GM04504 (cell line): ENCODE measurements at places on chromosomes 3 and 15.

GRCh38 chr3:105733356-105733755, 135.5 kb downstream of the CBLB start:
- no peak for DNase-seq

DNA sequence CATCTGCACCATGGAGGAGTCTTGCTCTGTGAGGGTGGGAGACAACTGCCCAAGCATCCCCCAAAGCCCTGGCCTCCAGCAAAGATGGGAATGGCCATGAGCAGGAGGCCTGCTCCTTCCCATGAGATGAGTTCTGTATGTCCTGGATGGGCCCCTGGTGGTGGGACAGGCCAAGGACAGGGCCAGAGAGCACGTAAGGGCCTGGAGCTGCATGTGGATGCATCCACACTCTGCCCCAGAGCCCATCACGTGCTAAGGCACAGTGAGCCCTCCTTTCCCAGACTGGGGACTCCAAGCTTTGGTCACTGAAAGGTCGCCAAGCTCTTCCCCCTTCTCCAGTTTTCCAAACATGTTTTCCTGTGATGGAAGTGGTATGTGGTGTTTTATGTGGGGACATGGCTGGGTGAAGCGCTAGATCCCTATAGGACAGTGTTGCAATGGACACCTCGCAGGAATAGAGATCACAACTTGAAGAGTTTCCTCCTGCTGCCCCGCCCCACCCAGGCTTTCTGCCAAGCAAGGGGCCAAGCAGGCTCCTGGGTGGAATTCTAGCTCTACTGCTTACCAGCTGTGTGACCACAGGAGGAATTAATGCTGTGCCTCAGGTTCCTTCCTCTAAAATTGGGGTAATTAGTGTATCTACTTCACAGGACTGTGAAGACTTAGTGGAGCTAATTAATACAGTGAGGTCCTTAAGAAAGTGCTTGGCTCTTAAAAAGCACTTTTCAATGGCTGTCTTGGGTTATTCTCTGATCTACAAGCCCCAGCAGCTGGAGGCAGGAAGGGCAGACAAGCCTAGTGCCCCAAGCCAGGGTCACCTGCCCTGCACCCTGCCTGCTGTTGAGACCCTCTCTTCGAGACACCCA, 106.4 kb upstream of the RPL32 start:
- DNase-seq, result peak; percentile 66

DNA sequence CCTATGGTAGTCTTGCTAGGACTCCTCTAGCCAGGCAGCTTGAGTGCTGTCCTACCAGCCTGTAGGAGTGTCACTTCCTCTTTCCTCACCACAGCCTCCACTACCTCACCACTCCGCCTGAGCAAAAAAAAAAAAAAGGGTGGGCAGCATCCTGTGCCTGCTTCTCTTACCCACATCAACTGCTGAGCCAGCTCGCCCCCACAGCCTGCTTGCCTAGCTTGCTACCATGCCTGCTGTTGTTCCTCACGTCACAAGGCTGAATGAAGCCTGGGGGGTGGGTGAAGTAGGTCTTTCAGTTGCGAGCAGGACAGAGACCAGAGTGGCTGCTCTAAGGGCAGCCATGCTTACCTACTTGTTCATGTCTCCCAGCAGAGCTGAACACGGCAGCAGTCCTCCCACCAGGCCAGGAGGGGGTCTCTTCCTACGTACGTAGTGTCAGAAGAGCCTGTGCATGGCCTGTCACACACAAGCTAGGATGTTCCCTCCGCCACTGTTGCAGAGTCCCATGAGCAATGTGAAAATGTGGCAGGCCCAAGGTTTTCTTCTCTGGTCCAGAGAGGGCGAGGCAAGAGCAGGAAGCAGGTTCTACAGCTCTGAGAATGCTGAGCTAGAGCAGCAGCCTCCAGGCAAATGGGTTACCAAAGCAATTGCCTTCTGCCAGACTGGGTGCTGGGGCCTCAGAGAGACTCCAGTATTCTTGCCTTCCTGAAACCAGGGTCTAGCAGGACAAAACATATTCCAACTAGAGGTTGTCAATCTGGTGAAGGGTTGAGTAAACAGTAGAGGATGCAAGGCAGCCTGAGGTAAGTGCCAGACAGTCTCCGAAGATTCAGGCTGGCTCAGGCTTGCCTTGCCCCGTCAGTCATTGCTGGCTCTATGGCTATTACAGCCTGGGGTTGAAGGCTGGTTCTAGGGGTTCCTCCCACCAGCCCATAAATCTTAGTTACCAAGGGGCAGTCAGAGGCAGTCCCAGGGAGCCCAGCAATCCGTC, 8.1 kb downstream of the PPM1M start:
- no peak for DNase-seq

DNA sequence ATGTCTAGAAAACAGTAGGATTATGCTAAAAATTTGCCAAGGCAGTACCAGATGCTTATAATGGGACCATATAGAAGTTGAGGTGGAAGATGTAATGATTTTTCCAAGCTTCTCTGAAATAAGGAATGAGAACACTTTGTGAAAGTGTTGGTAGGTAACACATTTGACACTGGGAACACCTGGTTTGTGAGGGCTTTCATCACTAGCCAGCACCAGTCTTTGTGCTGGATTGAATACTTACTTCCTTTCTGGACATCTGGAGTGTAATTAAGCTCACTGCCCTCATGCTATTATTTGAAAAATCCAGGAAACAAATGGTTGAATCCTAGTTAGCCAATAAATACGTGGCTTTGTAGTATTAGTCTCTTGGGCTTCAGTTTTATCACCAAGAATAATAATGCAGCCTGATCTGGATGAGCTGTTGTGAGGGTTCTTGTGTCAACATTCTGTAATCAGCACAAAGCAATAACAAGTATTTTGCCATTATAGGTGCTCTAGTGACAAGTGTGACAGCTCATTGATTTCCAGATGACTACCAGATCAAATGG, 12.9 kb downstream of the CCDC80 start:
- no peak for DNase-seq

GRCh38 chr15:48924528-48925393, 39.0 kb downstream of the SHC4 start:
- DNase-seq, result no peak

- no peak for DNase-seq
Observed at GRCh38 chr3:198088421-198088955, 128.5 kb downstream of the LMLN start.
